ENCODE measurements at places on chromosomes 3 and 15.

GRCh38 chr15:34070003-34070402, 31.0 kb upstream of the AVEN start:
- no peak for DNase-seq

DNA sequence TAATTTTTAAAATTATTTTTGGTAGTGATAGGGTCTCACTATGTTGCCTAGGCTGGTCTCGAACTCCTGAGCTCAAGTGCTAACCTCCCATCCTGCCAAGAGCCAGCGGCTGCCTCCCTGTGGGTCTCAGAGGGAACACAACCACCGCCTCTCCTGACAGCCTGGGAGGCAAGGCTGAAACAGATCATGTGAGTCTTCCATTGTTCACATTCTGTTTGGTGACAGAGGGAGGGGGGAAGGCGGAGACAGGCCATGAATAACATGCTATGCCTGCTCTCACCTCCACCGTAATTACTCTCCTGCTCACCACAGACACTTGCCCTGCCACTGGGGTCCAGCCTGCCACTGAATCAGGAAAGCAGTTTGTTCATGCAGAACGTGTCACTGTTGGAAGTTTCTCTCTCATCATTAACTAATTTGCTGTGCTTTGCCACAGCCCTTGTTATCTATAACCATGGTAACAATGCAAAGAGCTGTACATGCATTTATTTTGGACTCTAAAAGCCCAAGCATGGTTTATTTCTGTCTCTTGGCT, 78.4 kb upstream of the RASGRF1 start:
- DNase-seq = no peak

DNA sequence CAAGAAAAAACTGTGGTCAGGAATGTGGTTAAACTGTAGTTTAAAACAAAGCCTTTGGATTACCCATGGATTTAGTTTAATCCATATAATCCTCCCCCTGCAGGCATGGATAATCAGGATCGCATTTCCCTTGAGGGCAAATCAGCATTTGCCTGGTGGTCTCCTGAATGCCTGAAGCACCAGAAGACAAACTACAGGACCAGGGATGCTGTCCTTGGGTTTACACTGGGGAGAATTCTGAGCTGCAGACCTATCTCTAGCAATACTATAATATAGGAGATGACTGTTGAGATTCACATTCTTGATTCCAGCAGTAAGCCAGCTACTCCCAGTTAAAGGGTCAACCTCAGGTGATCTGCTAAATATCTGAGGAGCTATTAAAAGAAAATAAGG, 10.6 kb downstream of the PIK3CB start:
- no peak for DNase-seq

- no peak for DNase-seq
Measured at GRCh38 chr3:184814214-184814613, 2.2 kb downstream of the VPS8 start.

- no peak for DNase-seq
Measured at GRCh38 chr3:151878465-151878864, 5.0 kb downstream of the SUCNR1 start.

- no peak for DNase-seq
Measured at GRCh38 chr3:65664446-65664845, 374.3 kb downstream of the MAGI1 start.

DNA sequence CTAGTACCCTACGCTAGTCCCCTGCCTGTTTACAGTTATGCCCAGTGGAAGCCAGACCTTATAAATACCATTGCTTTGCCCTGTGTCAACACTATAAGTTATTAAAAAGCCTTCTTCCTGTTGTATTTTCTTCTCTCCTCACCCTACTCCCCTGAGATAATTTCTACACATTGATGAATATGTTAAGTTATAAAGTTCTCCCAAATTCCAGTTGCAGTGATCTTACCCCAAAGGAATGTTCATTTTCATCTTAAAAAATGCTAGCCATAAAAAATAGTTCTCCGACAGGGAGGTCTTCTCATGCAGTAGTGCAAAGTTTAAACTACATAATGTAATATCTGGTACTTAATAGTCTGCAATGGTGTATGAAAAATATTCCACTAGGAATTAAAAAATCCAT, 58.6 kb downstream of the MAP2K5 start:
- DNase-seq = no peak

- DNase-seq = no peak
Measured at GRCh38 chr15:88603885-88604284, 17.3 kb upstream of the AEN start.

- no peak for DNase-seq
Measured at GRCh38 chr3:25817638-25818037, 27.7 kb downstream of the OXSM start.

DNA sequence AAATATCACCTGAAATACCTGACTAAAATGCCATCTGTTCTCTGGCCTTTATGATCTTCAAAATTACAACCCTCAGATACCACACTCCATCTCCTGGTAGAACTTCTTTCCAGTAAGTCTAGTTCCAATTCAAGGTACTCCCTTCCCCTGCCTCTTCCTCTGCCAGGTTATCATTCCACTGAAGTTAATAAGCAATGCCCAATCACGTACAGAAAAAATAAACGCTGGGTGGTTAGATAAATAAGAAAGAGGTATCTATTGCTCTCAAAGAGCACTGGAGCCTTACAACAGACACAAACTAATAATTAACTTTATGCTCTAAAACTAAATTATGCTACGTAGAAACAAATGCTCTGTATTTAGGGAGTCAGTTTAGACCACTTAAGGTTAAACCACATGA, 112.5 kb downstream of the MYO9A start:
- no peak for DNase-seq

GRCh38 chr3:144409319-144409718, 437.7 kb downstream of the DIPK2A start:
- DNase-seq = no peak

Measured in stimulated activated CD8-positive, alpha-beta memory T cell treated with anti-CD3 and anti-CD28 coated beads, Interleukin-15, amount 100 ng/mL, for 1 hour (primary cell).